Sigmoid colon (tissue), 7 donors: ENCODE measurements at places on chromosomes 2 and 18. TPM values are rescaled to one million over a fixed set of nuclear protein-coding genes. Genes with fewer than 3 reads are reported as not detected.
A peak's percentile ranks its signal among the peaks of the same experiment; 100 is the strongest.

The IL1RN gene
- total RNA-seq, result 1.6 TPM

- DNase-seq, result no peak
These were observed 224.2 kb upstream of the CTAGE1 start for GRCh38 chr18:22641958-22642357.

DNA sequence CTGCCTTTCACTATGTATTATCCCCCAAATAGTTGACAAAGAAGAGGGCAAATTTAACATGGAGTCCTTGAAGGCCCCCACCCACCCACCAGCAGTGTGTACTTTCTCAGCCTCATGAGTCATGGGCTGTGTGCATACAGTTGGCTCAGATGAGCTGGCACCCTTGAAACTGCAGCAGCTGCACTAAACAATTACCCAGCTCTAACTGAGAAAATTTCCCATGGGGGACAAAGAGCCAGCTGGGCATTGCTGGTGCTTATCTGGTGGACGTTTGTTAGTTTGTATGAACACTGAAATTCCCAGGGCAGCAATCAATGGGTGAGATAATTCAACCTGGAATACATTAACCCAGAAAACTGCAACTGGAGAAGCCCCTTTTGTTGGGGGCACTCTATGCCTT, 131.7 kb downstream of the GCA start:
- no peak for DNase-seq

The TIMM21 gene
- total RNA-seq, result 65.3 TPM

DNA sequence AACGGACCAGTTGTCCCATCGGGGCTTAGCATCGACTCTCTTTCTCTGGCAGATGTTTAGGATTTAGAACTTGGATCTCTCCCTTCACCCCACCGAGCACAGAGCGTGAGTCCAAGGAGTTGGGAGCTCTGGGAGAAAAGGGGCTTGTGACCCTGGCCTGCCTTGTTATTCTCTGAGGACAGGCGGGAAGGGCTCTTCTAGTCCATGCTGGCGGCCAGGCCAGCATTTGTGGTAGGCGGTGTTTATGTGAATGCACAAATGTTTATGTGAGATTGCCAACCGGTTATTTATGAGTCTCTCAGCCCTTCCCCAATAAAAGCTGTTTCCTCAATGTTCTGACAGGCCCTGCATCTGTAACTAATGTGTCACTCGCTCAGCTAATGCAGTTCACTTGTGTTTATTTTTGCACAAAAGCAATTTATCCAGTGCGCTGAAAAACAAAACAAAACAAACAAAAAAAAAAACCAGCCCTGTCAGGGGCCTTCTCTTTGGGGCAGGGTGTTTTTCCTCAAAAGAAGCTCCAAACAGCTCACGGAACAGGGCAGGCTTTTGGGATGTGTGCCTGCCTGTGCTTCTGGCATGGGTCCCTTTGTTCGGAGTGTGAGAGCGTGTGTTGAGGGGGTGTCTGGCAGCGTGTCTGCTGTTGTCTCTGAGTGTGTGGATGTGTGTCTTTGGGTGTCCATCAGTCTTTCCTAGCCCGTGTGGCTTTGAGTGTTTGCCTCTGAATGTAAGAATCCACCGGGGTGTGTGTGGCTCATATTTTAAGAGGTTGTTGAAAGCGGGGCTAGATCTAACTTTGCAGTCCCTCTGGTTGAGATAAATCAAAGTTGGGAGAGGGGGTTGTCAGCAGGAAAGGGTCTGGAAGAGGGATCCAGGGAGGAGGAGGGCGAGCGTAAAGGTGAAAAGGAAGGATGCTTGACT, 52.8 kb upstream of the HAAO start:
- peak; percentile 89 for DNase-seq

DNA sequence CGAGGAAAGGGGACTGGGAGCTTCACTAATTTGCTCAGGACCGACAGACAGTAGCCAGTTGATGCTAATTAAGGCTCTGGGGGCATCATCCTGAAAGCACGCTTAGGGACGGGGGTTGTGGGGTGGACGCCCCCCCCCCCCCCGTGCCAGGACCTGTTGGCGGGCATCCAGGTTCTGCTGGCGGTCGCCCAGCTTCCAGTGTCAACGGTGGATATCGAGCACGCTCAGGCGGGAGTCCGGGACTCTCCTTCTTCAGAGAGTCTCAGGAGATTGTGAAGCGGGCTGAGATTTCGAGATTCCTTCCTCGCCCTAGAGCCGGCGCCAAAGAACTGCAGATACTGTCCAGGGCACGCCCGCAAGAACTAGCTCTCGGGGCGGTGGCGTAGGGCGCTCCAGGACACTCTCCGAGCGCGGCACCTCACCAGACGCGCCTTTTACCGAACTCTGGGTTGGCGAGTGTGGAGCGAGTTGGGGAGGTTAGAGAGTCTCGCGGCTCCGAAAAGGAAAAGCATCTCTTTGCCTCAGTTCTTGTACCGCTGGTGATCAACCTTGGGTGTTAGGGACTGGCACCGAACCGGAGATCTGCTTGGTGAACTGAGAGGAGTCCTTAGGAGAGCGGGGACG, 5.6 kb downstream of the RAX start:
- DNase-seq, result no peak

- DNase-seq, result no peak
These were observed 392.3 kb upstream of the TNP1 start for GRCh38 chr2:217252181-217252580.

The PLCD4 gene
- 35.9 TPM for total RNA-seq

- no peak for DNase-seq
These were observed 17.4 kb upstream of the ANKRD53 start for GRCh38 chr2:70960833-70961647.

The SERPINB12 gene
- total RNA-seq, result not detected

- no peak for DNase-seq
These were observed 234.0 kb upstream of the RAB12 start for GRCh38 chr18:8375249-8375648.

The EPG5 gene
- total RNA-seq, result 27.6 TPM

DNA sequence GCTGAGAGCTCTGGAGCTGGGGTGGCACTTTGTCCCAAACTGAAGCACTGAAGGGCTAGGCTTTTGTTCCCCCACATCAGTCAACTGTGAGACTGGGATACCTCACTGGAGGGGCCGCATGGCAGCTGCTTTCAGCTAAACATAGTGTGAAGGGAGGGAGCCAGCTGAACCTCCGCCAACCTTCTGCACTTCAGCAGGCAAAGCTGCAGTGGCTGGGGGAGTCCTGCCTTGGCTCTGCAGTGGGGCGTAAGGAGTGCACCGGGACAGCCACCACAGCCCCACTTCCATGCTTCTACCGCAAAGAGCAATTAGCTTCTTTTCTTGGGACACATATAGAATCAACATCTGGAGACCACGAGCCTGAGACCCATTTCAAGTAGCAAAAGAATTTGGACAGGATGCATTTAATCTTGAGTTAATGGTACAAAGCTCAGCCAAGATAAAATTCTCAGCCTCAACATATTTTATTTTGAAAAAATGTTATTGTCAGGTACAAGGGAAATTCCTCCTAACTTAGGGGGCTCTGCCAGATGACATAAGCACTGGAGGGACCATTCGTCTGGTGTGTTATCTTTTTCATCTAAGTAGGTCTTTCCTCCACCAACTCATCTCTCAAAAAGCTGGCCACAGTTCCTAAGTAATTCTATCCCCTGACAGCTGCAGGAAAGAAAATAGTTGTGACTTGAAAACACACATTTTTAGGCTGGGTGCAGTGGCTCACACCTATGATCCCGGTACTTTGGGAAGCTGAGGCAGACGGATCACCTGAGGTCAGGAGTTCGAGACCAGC, 25.6 kb upstream of the MYCN start:
- peak; percentile 76 for DNase-seq

The ALPP gene
- total RNA-seq, result not detected

GRCh38 chr2:235462415-235462790, 31.4 kb upstream of the AGAP1 start:
- DNase-seq, result no peak

The MROH2A gene
- not detected for total RNA-seq

The RGPD3 gene
- total RNA-seq, result 0.36 TPM

GRCh38 chr2:59874971-59875755, 678.3 kb downstream of the BCL11A start:
- no peak for DNase-seq

DNA sequence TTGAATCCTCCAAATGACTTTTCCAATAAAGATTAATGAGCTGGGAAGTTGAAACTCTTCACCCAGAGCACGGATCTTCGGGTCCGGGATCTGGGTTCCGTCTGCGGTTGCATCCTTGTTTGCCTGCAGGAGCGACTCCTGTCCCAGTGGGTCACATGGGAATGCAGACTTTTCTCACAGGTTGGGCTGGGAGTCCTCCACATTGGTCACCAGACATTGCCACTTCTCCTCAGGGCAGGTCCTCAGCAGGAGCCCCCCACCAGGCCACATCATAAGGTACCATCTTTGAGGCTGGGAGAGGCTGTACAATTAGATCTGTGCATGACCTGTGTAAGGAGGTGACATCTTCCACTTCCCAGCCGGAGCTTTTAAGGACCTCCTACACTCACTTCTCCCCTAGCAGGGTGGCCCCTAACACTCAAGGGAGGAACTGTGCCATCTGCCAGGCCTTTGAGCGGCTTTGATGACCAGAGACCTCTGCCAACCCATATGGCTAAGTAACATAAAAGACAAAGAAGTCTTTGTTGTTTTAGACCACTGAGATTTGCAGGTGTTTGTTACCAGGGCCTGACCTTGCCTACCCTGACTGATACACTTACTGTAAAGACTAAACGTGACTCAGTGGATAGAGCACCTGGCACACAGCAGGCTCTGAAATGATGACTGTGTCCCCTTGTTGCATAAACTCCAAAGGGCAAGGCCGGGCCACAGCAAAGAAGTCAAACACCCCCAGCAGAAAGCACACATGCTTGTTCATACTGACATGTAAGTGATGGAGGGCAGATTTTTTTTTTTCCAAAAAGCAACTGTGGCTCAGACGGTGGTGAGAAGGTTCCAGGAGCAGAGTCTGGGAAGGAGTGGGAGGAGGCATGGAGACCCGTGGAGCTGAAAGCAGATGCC, 7.9 kb upstream of the TEX51 start:
- DNase-seq, result no peak

DNA sequence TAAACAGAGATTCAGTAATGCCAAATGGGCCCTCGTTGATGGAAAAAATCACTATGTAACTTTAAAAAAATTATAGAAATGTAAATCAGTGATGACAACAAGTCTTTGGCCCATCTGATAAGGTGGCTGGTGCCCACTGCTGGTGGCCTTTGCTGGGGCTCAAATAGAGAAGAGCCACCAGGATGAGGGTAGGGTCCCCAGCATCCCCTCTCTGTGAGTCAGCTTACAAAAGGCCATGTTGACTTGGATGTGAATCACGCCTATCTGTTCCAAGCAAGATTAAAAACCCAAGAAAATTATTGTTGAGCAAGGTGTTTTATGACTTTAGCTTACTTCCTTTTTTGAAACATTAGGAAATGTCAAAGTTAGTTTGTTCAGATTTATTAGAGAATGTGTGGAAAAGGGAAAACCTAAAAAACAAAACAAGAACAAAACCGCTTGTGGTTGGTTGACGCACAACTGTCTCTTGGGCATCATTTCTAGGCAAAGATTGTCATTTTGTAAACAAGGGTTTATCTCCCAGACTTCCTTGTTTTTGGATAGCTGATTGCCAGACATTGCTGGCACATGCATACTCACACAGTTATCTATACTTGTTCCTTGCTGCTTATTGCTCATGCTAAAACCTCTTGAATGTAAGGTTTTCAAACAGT, 53.7 kb upstream of the ZNF396 start:
- DNase-seq, result no peak

DNA sequence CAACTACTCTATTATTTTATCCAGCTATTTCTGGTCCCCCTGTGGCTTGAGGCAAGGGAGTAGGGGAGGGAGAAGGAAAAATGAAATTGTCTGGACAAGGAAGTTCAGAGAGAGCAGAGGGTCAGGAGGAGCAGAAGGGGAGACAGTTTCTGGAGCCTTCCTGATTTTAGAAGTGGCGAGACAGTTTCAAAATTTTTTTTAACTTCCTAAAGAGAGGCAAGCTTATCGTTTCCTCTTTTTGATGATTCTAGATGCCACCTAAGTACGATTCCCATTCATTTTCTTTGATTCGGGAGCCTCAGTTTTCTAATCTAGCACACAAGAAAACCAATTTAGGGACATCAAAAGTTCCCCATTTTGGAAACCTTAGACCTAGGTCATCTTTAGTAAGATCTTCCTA, 96.9 kb upstream of the B3GNT2 start:
- DNase-seq, result no peak

DNA sequence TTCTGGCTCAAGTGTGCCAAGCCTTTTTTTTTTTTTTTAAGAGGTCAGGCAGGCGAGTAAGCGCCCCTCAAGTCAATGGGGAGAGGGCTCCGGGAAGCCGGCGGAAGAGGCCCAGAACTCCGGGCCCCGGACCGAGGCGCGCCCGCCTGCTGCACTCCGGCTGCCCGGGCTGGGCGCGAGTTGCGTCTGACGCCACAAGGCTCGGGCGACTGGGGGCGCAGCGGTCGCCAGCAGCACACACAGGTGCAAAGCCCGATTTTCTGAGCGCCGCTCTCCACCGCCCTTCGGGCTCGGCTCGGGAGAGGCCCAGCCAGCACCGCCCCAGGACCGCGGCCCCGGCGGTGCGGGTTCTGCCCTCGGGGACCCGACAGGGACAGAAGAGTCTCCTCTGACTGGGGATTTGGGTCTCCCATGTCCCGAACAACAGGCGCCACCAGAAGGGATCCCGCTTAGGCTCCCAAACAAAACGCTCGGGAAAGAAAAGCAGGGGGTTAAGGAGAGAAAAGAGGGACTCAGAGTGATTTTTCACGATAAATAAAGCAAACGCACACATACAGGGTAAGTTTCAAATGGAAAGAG, 787 bp downstream of the ERBB4 start:
- no peak for DNase-seq

- DNase-seq, result peak; percentile 95
These were observed 162.3 kb downstream of the ACKR3 start for GRCh38 chr2:236731767-236732580.

- DNase-seq, result no peak
These were observed 683.5 kb upstream of the SALL3 start for GRCh38 chr18:78296166-78296565.

- no peak for DNase-seq
These were observed 443.7 kb downstream of the BCL11A start for GRCh38 chr2:60109744-60110143.

- DNase-seq, result no peak
These were observed 67.6 kb downstream of the PTPN2 start for GRCh38 chr18:12816451-12816850.

The UGT1A10 gene
- total RNA-seq, result not detected

The FEV gene
- 0.71 TPM for total RNA-seq
